ENCODE measurements at places on chromosomes 6 and 20. TPM values are rescaled to one million over a fixed set of nuclear protein-coding genes. Genes with fewer than 3 reads are reported as not detected.
A peak's percentile ranks its signal among the peaks of the same experiment; 100 is the strongest.

The SPATS1 gene
- not detected for polyA plus RNA-seq

The CLIC5 gene
- 0.03 TPM for polyA plus RNA-seq

The GRM1 gene
- polyA plus RNA-seq, result 0.05 TPM

The PDYN gene
- polyA plus RNA-seq, result not detected

The GSTA5 gene
- not detected for polyA plus RNA-seq

The CST7 gene
- polyA plus RNA-seq, result 0.08 TPM

The BLCAP gene
- polyA plus RNA-seq, result 55.8 TPM

The CAPN11 gene
- polyA plus RNA-seq, result not detected

The GATA5 gene
- polyA plus RNA-seq, result not detected

The EMILIN3 gene
- 0.02 TPM for polyA plus RNA-seq

The TSPO2 gene
- polyA plus RNA-seq, result not detected

GRCh38 chr6:44183783-44184182, 25.2 kb downstream of the CAPN11 start:
- no peak for DNase-seq

DNA sequence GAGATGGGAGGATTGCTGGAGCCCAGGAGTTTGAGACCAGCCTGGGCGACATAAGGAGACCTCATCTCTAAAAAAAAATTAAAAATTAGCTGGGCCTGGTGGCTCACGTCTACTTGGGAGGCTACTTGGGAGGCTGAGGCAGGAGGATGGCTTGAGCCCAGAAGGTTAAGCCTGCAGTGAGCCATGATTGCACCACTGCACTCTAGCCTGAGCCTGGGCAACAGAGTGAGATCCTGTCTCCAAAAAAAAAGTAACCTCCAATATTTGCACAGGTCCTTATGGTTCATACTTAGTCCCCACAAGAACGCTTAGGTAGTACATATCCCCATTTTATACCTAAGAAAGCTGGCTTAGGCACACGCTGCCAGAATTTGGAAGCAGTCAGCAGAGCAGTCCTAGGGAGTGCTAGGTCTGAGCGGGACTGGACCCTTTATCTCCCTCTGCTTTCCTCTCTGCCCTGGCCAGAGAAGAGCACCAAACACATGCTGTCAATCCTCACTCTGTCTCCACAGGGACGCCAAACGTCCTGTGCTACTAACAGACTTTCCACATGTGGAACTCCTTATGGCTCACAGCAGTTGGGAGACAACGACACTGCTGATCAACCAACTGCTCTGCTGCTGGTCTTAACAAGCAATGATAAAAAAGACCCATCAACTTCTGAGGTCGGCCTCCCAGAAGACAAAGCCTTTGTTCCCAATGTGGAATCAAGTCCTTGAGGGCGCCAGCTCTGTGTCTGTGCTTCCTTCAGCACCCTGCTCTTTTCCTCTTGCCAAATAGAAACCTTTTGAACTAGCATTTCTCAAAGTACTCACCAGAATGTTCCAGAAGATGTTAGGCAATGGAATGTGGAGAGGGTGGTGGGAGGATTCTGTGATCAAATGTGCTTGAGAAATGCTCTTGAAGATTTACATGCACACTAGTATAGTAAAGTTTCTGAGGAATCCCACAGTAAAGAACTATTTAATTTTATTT, 226.3 kb upstream of the DTNBP1 start:
- DNase-seq, result no peak

- no peak for DNase-seq
These were observed 67.9 kb downstream of the SLC2A10 start for GRCh38 chr20:46777331-46777730.

DNA sequence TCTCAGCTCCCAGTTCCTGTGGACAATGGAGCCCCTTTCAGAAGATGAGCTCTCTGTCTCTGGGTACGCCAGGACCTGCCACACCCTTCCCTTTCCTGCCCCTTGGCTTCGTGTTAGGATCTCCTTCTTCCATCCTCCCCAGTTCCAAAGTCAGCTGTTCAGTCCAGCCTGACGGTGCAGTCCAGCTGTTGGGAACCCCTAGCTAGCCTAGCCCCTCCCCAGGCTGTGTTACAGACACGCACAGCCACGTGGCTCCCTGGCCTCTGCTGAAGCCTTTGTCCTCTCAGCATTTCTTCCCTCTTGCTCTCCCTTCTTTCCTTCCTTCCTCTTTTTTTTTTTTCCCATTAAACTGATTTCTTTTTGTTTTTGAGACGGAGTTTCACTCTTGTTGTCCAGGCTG, 12.4 kb upstream of the TFAP2C start:
- no peak for DNase-seq

DNA sequence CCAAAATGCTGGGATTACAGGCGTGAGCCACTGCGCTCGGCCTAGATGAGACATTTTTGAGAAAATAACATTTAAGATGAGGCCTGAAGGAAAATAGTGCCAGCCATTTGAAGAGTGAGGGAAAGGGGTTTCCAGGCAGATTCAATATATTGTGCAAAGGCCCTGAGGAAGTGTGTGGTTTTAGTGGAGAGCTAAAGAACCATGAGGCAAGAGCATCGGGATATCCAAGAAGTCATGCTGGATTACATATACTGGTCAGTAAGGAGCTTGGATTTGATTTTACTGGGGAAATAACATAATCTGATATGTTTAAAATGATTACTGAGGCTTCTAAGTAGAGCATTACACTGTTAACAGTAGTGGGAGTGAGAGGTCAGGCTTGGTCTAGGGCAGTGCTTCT, 47.0 kb downstream of the CARMIL1 start:
- no peak for DNase-seq

GRCh38 chr20:51959066-51959542, 156.8 kb upstream of the SALL4 start:
- no peak for DNase-seq

GRCh38 chr6:170144571-170145271, 146.2 kb downstream of the DLL1 start:
- no peak for DNase-seq

DNA sequence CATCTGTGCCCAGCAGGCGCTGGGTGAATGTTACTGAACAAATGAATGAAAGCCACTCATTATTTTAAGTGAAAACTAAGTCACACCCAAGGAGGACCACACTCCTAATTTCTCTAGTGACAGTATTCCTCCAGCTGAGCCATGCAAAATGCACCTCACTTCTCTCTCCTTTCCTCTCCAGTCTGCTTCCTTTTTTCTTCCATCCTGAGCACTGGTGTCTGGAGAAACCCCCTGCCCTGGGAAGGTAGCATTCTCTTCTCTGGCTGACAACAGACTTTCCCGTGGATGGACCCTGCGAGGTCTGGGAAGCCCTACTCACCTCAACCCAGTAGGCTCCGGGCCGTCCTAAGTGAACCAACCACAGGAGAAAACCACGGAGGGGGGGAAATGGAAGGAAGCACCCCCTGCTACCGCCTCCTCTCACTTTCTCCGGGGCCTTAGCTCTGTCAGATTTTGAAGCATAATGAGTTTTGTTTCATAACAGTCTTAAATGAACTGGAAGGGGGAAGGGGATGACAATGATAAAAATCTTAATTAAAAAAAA, 22.6 kb downstream of the TRERF1 start:
- no peak for DNase-seq

GRCh38 chr20:47927385-47927851, 142.1 kb upstream of the SULF2 start:
- DNase-seq, result no peak

GRCh38 chr20:50874111-50874757, 57.0 kb downstream of the ADNP start:
- DNase-seq, result no peak

- DNase-seq, result peak; percentile 53
These were observed 814.8 kb downstream of the MAFB start for GRCh38 chr20:39874049-39874893.

DNA sequence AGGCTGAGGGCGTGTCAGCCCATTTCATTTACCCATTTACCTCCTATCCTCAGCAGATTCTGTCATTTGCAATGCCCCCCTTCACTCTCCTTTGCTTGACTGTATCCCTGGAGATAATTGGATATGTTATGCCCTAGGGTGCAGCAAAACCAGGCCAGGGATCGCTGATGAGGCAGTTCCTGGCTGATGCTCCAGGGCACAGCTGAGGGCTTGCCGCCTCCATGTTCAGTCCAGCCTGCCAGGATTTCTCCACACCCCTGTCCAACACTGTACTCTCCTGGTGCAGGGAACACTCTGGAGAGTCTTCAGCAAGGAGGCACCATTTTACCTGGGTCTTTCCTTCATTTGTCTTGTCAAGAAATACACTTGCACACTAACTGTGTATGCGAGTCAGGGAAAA, 532.1 kb upstream of the CHD6 start:
- DNase-seq, result peak; percentile 37

- no peak for DNase-seq
These were observed 12.2 kb upstream of the DSTN start for GRCh38 chr20:17557675-17558006.

DNA sequence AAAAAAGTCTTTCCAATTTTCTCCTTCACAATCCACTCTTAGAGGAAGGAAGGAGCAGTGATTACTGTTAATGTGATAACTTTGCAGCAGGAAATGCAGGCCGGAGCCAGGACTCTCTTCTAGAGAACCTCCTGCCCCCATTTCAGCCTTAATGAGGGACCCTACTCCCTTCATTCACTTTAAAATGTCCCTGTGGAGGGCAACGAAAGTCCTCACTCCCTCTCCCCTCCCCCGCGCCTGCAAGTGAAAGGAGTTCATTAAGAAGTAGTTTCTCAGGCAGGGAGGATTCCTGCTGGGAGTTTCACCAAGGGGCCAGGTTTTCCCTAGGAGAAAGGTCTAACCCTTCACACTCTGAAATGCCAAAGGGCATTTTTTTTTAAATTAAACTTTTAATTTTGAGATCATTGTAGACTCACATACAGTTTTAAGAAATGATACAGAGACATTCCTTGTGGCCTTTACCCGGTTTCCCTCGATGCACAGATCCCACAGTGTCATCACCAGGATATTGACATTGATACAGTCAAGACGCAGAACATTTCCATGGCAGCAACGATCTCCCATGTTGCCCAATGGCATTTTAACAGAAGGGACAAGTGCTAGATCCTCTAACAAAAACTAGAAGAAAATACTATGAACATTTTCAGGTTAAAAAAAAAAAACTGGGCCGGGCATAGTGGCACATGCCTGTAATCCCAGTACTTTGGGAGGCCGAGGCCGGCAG, 6.8 kb upstream of the COMMD7 start:
- no peak for DNase-seq

GRCh38 chr6:56204134-56204533, 43.2 kb downstream of the COL21A1 start:
- DNase-seq, result no peak

GRCh38 chr6:116221067-116221466, 32.8 kb downstream of the TSPYL4 start:
- DNase-seq, result no peak

DNA sequence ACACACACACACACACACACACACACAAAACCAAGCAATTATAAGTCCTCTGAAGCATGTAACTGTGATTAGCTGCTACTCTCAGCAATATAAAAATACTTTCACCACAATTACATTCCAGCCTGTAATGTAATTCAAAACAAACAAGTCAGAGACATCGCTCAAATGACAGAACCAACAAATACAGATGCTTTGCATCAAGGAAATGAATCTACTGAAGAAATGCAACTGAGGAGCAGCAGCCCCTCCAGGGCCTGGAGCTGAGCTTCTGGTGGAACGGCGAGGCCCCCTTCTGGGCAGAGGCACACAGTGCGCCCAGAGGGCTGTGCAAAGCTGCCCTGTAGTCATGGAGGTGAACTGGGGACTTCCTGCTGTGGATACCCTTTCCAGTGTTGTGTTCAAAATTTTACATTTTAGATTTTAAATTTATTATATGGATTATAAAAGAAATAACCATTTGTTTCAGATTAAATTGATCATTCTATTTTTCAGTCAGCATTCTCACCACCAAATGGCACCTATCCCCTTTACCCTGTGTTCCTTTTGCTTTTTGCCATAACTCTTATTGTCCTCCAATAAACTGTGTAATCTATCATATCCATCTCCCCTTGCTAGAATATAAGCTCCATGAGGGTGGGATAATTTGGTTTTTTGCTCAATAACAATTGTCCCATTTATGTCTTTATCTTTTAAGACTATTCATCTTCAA, 23.2 kb downstream of the ADAT2 start:
- peak; percentile 79 for DNase-seq

GRCh38 chr6:61168878-61169277, 1117.1 kb downstream of the KHDRBS2 start:
- no peak for DNase-seq

GRCh38 chr6:168305863-168306262, 13.7 kb downstream of the DACT2 start:
- no peak for DNase-seq

GRCh38 chr6:168535711-168536110, 94.7 kb downstream of the SMOC2 start:
- DNase-seq, result no peak

DNA sequence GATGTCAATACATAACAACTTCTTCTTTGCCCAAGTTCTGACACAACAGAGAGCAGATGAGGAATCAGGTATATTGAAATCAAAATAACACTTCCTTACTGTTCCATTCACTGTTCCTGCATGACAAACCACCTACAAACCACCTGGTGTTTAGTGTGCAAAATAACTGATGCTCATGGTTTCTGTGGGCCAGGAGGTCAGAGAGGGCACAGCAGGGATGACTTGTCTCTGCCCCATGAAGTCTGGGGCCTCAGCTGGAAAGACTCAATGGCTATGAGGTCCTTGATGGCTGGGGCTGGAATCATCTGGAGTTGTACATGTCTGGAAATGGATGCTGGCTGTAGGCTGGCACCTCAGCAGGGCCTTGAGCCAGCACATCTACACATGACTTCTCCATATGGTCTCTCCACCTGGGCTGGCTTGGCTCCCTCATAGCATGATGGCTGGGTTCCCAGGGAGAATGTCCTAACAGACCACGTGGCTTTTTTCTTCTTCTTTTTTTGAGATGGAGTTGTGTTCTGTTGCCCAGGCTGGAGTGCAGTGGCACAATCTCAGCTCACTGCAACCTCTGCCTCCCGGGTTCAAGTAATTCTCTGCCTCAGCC, 7.4 kb upstream of the COX4I2 start:
- no peak for DNase-seq

GRCh38 chr20:48721324-48722001, 106.3 kb downstream of the PREX1 start:
- no peak for DNase-seq

- DNase-seq, result no peak
These were observed 75.0 kb downstream of the PLCB4 start for GRCh38 chr20:9143926-9144325.

DNA sequence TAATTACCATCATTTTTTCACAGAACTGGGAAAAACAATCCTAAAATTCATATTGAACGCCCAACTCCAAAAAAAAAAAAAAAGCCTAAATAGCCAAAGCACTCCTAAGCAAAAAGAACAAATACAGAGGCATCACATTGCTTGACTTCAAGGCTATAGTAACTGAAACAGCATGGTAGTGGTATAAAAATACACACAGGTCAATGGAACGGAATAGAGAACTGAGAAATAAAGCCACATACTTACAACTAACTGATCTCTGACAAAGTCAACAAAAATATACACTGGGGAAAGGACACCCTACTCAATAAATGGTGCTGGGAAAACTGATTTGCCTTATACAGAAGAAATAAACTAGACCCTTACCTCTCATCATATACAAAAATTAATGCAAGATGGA, 89.6 kb downstream of the MRAP2 start:
- DNase-seq, result no peak

- no peak for DNase-seq
These were observed 22.1 kb downstream of the DAAM2 start for GRCh38 chr6:39814236-39814635.

Measured in SK-N-SH (cell line).